Cardiac septum (tissue), 1 donor: ENCODE measurements at places on chromosomes 2 and 18. TPM values are rescaled to one million over a fixed set of nuclear protein-coding genes. Genes with fewer than 3 reads are reported as not detected.

Gene SMAD2
- 104 TPM for total RNA-seq

Gene NAB1
- total RNA-seq, result 35.4 TPM

Gene CAPN14
- total RNA-seq, result 0.16 TPM

Gene LHCGR
- 0.24 TPM for total RNA-seq

Gene HMSD
- 1.1 TPM for total RNA-seq

Gene TMEM37
- total RNA-seq, result 1.5 TPM

Gene AMER3
- not detected for total RNA-seq

Gene UNC80
- total RNA-seq, result 2.1 TPM

Gene KDM3A
- total RNA-seq, result 41.6 TPM

Gene MREG
- total RNA-seq, result 0.32 TPM

Gene CCDC138
- total RNA-seq, result 1.3 TPM

Gene SLC9A4
- not detected for total RNA-seq

Gene SERPINB12
- total RNA-seq, result not detected

Gene MAL
- 8.3 TPM for total RNA-seq

Gene WIPF1
- total RNA-seq, result 20.9 TPM

Gene GPBAR1
- total RNA-seq, result 1.2 TPM

Gene LIPG
- 1.7 TPM for total RNA-seq

Gene HOXD3
- total RNA-seq, result 1.0 TPM

Gene ABCB11
- total RNA-seq, result 0.03 TPM
